GM03348 (cell line): ENCODE measurements at places on chromosomes 11 and 22.

DNA sequence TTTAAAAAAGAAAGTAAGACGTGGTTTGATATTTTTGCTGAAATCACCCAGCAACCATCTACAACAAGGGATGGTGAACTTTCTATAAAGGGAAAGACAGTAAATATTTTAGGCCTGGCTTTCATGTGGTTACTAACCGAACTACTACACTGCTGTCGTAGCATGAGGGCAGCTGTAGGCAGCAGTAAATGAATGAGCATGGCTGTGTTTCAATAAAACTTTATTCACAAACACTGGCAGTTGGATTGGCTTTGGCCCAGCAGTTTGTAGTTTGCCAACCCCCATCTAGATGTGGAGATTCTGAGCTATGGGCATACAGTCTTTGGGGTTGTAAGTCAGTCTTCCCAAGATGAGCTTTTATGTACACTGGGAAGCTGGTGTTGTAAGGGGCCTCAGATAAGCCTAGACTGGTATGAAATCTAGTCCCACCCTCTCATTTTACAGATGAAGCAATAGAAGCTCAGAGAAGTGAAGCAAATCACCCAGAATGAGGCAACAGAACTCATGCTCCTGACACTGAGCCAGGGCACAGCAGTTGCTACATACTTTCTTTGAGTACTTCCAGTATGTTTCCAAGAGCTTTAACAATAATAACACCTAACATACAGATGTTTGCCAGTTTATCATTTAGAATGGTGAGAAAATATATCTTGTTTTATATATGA lies 204.4 kb downstream of the ADAMTS15 start:
- peak; percentile 79 for DNase-seq

- peak; percentile 35 for DNase-seq
These were observed 673 bp downstream of the CDON start for GRCh38 chr11:126061707-126062678.

- no peak for DNase-seq
These were observed 540.2 kb downstream of the MIAT start for GRCh38 chr22:27197618-27198017.

GRCh38 chr11:112634551-112634950 lies 326.7 kb upstream of the NCAM1 start:
- DNase-seq, result peak; percentile 31

DNA sequence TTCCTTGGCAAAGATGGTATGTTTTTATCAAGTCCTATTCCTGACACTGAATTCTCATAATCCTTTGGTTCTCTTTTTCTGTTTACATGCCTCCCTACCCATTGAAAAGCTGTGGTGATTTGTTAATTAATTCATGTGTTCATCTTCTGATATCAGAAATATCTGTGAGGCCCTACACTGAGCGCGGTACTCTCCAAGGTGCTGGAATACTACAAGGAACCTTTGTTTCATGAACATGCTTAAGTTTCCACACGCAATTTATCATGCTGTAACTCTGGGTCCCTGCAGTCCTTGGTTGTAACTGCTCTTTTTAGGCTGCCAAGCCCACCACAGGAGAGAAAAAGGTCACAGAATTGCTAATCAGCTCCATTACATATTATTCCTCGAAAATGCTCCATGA lies 331.8 kb downstream of the FAT3 start:
- DNase-seq, result peak; percentile 15

DNA sequence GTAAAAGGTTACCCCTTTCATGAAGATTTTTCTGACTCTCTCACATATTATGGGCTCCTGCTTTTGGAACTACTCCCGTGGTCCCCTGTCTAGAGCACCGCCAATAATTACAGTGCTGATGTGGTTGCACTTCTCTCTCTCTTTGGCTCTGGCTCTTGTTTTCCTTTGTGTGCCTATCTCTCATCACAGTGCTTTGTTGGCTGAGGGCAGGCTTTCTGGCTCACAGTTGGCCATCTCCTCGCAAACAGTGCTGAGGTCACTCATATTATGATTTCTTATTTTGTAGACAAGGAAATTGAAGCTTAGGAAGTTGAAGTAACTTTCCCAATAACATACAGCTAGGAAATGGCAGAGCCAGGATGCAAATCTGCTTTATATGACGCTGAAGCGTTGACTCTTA lies 192.5 kb downstream of the DDX10 start:
- DNase-seq, result no peak

DNA sequence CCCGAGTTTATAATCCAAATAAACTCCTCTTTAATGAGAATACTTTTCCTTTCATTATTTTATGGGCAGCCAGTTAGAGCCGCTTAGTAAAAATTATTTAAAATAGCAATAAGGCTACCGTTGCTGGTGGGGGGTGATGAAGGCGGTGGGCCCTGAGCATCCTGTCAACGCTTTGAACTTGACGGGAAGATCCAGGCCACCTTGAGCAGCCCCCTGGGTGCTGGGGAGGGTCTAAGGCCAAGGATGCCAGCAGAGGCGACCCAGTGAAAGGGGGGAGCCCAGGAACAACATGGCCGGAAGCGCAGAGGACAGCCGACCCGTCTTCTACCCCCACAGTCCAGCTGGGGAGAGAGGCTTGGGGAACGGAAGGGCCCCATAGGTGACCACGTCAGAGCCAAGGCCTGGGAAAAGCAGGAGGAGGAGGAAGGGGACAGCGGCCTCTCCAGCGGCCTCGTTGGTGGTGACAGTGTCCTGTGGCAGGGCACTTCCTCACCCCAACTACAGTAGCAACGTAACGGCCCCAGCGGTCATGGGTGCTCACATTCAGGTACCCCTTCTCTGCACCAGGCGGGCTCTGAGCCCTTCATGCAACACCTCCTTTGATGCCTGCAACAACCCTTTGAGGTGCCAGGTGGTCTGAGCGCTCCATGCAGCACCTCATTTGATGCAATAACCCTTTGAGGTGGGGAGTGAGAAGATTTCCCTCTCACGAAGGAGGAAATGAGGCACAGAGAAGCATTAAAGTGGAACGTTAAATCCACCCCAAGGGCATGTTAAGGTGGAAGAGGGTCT lies 695.3 kb downstream of the TBC1D22A start:
- no peak for DNase-seq

DNA sequence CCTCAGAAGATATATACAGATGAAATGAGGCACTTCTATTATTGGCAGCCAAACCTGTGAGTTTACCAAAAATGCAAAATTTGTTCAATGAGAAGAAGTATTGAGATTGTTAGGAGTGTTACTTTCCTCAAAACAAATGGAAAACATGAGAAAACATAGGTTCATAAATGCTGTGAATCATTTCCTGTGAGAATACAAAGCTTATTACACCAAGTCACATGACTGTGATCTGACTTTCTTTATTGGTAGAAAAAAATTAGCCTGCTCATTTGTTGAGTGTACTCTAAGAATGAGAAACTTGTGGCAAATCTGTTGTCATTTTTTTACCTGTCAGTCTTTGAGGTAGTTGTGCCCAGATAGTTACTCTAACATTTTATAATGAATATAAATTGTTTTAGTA lies 215.1 kb downstream of the TMEM135 start:
- no peak for DNase-seq

DNA sequence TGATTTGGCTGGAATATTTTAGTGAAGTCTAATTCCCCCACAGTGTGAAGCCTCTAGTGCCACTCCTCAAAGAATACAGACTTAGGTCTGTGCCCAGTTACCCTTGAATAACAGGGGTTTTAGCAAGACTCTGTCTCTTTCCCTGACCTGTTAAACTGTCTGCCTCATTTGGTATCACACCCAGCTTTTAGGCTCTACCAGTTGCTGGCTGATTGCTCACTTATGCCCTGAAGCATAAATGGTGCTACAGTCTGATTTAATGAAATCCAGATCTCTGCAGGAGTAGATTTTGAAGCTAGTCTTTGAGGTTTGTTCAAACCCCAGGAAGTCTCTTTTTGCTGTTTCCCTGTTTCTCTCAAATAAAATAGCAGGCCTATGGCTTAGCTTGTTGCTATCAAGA lies 45.2 kb upstream of the LIPT2 start:
- DNase-seq, result no peak

DNA sequence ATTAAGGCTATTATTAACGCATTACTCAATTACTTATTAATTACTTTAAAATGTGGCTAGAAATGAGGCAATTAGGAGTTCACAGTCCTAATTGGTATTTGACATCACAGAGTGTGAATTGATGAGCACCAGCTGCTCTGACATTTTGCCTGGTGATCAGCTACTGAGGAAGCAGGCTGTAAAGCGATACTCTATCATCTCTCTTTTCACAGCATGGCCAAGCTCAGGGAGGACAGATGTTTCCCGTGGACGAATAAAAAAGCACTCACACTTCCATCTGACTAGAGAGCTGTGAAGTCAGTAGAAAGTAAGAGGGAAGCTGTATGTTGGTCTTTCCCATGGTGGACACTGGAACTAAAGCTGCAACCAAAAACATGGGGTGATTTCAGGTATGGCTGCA lies 29.1 kb upstream of the SYT9 start:
- DNase-seq, result no peak

DNA sequence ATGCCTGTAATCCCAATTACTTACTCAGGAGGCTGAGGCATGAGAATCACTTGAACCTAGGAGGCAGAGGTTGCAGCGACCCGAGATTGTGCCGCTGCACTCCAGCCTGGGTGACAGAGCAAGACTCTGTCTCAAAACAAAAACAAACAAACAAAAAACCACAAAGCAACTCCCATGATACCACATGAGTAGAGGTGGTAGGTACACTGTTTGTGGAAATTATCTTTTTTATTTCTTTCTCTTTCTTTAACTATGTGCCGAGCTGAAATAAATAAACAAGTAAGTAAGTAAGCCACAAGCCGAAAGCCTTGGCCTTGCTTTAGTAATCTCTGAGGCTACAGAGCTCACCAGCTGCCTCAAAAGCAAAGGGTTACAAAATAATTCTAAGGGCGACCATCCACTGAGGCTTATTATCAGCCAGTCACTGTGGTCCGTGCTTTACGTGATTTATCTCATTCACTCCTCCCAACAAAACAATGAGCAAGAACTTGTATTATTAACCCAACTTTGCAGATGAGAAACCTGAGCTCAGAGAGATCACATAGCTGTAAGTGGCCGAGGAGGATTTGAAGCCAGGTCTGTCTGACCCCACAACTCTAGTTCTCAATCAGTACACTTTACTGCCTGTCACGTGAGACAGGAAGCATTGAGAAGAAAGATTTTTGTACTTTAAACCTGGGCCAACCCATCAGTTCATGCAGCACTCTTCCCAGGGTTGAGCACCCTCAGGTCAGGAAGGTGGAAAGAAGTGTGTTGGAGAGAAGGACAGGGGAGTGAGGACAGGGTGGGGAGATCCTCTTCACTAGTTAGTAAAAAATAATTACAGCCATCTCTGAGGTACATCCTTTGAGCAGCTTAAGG lies 69.8 kb upstream of the MTMR2 start:
- DNase-seq, result no peak

DNA sequence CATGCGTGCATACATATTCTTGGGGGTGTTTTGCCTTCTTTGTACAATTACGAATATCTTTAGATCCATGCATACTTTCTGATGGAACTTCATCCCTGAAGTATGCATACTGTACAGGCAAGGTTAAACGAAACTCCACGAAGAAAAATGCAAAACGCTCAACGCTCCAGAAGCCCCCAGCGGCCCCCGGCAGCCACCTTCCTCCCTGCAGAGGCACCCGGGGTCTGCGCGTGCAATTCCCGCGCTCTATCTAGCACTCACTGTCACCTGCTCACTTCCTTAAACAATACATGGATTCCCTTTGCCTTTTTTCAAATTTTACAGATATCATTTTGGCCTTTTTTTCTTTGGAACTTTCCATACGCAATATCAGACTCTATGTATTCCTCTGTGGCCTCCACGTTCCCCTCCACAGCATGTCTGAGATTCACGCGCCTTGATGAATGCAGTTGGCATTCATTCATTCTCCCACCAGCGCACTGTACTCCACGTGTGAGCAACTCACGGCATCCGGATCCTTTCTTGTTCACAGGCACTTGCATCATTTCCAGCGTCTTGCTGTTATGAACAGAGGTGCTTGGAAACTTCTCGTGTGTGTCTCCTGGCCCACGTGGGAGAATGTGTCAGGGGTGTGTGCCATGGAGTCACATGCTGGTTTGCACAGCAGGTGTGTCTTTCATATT lies 214.3 kb downstream of the CTTN start:
- no peak for DNase-seq

DNA sequence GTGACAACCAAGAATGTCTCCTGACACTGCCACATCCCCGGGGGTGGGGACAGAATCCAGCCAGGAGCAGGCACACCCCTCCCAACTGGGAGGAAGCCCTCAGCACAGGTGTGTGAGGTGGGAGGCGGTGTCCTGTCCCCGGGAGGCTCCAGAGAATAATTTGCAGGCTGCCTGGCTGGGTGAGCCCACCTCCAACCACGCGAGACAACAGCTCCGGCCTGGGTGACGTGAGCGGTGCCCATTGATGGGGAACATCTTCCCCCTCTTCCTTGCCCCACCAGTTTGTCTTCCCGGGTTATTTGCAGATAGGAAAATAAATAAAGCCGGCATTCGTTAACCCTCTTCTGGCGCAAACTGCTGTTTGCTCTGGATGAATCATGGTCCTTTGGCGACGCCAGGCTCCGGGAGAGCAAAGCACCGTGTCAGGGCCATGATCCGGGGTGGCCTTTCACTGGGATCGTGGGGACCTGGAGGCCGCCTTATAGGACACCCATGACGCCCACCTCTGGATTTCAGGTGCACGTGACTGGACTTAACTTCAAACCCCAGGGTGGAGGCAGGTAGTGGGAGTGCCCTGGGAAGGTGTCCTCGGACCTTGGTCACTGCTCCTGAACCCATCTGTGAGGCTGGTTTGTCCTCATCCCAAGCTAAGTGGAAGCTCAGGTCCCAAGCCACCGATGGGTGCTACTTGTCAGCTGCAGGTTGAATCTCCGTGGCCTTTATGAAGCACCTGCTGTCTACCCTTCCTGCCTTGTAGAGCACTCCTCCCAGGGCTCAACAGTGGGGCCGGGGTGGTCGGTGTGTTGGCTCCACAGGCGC lies 13.9 kb downstream of the CCND1 start:
- no peak for DNase-seq

DNA sequence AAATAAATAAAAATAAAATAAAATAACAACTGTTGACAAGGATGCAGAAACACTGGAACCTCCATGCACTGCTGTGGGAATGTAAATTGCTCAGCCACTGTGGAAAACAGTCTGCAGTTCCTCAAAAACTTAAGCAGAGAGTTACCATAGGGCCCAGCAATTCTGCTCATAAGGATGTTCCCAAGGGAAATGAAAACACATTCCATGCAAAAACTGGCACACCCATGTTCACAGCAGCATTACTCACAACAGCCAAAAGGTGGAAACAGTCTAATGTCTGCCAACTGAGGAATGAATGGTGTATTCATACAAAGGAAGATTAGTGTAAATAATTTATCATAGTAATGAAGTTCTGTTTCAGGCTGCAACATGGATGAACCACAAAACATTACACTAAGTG lies 3.2 kb upstream of the KRTAP5-10 start:
- no peak for DNase-seq
